Right ventricle myocardium superior (tissue), 1 donor: ENCODE measurements at places on chromosomes 12 and 14. TPM values are rescaled to one million over a fixed set of nuclear protein-coding genes. Genes with fewer than 3 reads are reported as not detected.

The DLGAP5 gene
- 0.27 TPM for total RNA-seq

- no peak for DNase-seq
These were observed 3.7 kb downstream of the DACT1 start for GRCh38 chr14:58641509-58641908.

DNA sequence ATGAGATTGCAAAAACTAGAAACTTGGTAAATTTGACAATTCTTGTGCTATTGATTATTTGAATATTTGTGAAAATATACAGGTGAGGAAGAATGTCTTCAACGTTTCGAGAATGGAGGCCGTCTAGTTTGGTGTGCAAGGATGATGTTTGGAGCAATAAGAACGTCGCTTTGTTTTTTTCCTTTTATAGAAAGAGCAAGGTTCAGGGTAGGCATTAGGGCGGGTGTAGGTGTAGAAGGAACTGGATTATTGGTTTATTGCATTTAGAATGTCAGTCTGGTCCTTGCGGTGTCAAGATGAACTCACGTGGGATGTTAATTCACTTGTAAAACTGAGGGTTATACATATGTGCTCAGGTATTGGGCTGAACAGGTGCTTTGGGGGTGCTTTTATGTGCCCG is 1.1 kb downstream of the RPS26 start:
- DNase-seq: no peak

DNA sequence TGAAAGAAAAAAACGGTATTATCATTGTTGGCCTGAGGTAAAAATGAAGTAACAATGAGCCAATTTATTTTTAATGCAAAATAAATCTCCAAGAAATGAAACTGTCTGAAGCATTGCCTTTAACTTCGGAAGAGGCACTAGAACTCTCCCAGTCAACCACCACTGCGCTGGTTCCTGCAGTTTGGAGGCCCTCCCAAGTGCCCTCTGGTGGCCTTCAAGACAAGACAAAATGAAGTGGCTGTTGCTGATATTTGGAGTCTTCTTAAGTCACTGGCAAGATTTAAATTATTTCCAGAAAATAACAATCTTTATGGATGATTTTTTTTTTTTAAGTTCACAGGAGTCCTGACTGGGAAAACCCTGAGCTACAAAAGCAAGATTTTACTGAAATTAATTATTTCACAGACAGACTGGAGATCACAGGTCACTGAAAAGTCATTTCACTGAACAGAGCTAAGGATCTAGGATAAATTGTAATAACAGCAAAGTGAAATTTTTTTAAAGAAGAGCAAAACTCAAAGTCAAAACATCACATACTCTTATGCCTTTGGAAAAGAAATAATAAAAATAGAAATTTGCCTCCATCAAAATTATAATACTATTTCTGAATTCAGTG is 58.2 kb downstream of the DICER1 start:
- DNase-seq: peak; percentile 78

- no peak for DNase-seq
These were observed 29.2 kb upstream of the SEL1L start for GRCh38 chr14:81562818-81563217.
